ENCODE measurements at places on chromosomes 13 and 19. TPM values are rescaled to one million over a fixed set of nuclear protein-coding genes. Genes with fewer than 3 reads are reported as not detected.

PPP1R13L gene
- total RNA-seq = not detected

PRODH2 gene
- total RNA-seq = not detected

C19orf73 gene
- 0.47 TPM for total RNA-seq

AMER2 gene
- total RNA-seq = 161 TPM

SLC17A7 gene
- 34.6 TPM for total RNA-seq

GJB2 gene
- 3.1 TPM for total RNA-seq

DNA sequence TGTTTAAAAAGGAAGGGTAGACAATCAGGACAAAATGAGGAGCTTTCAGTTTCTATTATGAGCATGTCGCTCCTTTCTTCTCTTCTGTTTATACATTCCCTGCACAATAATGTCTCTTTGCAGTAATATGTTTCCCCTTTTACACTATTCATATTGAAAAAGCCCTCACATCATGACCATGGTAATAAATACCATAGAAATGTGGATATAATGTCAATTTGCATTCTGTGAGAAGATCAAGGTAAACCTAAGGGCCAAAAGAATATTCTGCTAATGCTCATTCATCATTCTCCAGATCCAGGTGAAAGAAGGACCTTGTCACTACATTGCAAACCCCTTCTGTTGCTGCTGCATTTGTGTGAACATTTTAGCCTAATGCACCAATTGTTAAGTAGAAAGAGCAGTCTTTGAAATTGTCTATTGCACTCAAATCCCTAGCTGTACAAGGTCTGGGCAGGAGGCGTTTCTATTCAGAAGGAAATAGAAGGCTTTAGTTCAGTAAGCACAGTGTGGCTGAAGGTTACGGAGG lies 117.6 kb upstream of the SOX21 start:
- no peak for DNase-seq

- no peak for DNase-seq
Observed at GRCh38 chr13:29530901-29531300, 64.6 kb downstream of the SLC7A1 start.

GRCh38 chr19:16347706-16348105 lies 23.1 kb downstream of the KLF2 start:
- DNase-seq = no peak

- DNase-seq = no peak
Observed at GRCh38 chr13:89899302-89900103, 1448.0 kb upstream of the MIR17HG start.

DNA sequence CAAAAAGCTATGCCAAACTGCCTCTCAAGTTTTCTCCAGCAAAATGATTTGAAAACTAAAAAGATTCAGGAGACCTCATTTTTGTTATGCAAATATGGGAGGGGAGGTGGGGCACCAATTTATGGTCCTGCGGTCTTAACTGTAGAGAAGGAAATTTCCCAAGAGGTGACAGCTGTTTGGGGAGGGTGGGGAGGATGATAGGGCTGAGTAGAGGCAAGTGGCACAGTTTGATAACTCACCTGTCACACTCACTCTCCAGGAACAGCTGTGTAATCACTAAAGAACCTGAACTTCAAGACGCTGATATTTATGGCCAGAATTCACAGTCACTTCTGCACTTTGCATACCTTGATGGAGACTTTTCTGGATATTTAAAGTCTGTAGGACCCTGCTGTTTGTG lies 232.9 kb upstream of the STARD13 start:
- no peak for DNase-seq

DNA sequence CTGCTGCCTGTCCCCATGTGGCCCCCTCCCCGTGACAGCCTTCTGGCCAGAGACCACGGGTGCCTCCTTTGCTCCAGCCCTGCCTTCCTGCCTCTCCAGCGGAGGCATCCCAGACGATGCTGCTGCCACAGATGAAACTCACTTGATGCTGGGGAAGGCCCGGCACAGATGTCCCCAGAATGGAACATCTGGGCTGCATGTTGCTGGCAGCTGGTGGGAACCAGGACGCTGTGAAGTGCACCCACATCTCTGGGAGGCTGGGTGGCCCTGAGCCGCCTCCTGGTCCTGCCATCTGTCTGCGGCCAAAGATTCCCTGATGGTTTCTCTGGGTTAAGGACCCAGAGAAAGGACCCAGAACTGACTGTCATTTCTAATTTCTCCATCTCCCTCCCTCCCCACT lies 51.9 kb upstream of the PTPRS start:
- no peak for DNase-seq

DNA sequence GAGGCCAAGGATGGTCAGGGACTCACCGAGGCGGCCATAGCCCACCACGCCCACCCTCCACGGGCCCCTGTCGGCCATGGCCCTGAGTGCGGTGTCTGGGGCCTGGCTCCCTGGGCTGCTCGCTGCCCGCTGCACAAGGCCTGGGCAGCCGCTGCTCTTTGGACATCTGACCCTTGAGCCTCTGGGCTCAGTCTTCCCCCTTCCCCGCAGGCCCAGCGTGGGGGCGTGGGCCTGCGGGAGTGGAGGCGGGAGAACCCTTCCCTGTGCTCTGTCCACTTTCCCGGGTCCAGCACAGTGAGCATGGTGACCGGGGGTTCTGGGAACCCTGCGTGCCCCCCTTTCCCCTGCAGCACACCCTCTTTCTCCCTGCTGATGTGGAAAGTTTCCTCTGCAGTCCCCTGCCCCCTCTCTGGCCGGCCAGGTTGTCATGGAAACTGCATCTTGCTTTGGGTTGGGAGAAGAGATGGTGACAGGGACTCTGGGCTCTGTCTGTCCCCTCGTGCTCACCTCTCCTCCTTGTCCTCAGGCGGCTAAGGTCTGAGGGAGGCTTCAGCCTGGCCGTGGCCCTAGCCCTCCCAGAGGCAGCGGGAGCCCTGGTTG lies at the start of gene ASPDH:
Gene ASPDH (minus strand): TSS at position 168 of the 600 bp plus-strand sequence. CDS start 90 bp downstream, at position 78.
- DNase-seq = peak; percentile 47

GRCh38 chr13:98632961-98633360 lies 56.1 kb upstream of the STK24 start:
- no peak for DNase-seq
